ENCODE measurements at places on chromosomes 13 and 19.

GRCh38 chr19:15199661-15200552, 888 bp downstream of the NOTCH3 start:
- no peak for DNase-seq

DNA sequence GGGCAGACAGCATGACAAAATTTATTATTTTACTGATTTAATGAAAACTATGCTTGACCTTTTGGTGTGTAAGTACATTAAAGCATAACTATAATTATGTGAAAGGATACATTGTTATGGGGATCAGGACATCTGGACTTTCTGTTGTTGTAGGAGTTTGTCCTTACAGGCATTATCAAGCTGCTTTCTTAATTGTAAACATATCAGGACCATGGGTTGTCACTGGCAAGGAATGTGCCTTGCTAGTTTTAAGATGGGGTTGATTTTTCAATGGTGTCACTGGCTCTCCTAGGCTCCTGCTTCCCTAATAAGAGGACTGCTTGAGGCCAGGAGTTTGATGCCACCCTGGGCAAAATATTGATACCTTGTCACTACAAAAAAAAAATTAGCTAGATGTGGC, 32.6 kb downstream of the KBTBD6 start:
- no peak for DNase-seq

DNA sequence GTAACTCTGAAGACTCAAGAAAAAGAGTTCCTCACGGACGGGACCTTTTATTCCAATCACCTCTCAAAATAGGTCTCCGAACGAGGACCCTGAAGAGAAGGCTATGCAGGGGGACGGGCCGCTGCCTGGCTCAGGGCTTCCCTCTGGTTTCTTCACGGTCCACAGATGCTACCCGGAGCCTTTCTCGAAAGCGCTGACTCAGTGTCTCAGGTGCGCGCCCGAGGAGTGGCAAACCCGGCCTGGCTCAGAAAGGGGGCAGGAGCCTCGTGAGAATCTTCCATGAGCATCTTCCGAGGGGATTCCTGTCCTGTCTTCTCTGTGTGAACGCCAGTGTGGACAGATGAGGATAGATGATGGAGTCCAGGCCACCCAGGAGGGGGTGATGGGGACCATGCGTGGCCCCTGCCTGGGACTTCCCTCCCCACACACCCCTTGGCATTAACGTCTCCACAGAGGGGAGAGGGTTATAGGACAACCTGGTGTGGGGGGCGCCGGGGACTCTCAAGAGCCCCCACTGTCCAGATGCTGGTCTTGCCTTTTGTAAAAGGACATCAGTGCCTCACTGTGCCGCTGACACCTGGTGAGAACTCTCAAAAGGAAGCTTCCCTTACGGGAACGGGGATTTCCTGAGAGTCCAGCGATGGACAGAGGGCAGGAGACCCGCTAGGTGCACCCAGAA, 16.5 kb downstream of the LSM4 start:
- no peak for DNase-seq

DNA sequence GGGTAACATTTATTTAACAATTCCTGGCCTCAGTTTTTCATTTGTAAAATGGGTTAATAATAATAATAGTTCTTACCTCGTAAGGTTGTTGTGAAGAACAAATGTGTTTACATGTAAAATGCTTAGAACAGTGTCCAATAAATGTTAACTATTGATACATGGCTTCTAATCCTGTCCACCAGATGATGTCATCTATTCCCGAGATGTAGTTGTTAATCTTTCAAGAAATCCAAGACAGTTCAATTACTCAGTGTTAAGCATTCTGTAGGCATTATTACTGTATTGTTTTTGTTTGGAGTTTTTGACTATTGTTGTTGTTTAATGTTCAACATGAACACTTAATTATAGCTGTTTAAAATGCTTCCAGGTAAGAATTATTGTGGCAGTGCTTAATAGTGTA, 131.0 kb upstream of the FNDC3A start:
- no peak for DNase-seq

GRCh38 chr13:48295271-48295670, 8.3 kb upstream of the RB1 start:
- DNase-seq: no peak

DNA sequence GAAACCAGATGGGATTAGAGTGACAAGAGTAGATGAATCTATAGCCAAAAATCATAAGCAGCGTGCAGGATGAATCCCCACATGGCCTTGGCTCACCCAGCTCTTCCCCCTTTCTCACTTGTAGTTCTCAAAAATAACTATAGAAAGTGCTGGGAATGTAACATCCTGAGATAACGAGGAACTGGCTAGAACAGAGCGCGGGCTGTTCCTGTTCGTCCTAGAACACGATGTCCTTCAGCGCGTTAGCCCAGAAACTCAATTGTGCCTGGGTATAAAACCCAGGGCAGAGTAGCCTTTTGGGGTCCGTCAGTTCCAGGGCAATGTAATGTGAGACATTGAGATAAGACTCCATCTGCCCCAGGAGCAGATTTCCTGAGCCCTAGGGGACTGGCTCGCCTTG, 326.2 kb downstream of the TSHZ3 start:
- no peak for DNase-seq

- peak; percentile 63 for DNase-seq
Observed at GRCh38 chr19:4172861-4173473, 9.4 kb downstream of the SIRT6 start.

All from activated gamma-delta T cell treated with Interleukin-2 at 50 U/mL for 16 hours (primary cell).